ENCODE measurements at places on chromosomes 7 and 10.

GRCh38 chr7:17094963-17095574 lies 203.4 kb upstream of the AHR start:
- no peak for DNase-seq

DNA sequence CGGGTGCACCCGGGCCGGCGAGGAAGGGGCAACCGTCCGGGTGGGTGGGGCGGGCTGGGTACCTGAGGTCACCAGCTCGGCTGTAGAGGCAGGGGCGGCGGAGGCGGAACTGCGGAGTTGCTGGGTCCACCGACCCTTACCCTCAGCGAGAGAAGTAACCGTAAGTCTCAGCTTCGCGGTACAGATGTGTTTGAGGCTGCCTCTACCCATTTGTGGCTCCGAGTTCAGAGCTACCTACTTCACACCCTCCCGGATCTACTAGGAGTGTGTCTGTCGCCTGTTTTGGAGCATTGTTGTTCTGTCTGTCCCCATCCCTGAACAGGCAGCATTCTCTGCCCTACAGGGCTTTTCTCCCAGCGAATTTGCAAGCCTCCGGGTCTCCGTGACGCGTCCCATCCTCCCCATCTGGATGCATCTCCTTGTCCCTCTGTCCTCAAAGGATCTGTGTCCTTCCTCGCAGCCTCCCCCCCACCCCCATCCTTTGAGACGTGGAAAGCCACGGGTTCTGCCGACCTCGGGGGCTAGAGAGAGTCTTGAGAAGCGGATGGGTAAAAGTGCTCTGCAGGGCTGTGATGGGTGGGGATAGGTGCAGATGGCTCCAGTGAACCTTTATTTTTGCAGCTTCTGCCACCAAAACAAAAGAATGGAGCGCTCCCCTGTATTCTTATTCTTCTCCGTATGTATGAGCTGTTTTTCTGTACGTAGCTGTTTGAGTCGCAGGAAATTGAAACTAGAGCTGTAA lies 757 bp downstream of the ANKIB1 start:
- DNase-seq: no peak

GRCh38 chr7:106603346-106603745 lies 57.6 kb downstream of the CCDC71L start:
- DNase-seq: no peak

GRCh38 chr7:146781352-146782116 lies 664.9 kb downstream of the CNTNAP2 start:
- no peak for DNase-seq

DNA sequence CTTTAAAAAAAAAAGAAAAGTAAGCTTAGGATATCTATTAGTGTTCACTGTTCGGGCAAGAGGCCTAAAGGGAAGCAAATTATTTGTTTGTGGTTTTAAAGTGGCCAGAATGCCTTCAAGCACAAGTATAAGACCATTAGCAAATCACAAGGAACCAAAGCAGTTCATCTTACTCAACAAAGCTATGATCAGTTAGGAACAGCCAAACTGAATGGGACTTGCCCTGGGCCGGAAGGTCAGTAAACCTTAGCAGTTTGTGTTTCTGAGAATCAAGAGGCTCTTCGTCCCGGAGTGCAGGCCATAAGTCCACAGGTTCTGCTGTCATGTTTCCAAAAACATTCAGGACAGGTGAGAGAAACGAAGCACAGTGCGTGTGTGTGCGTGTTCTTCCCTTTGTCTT lies 4.5 kb downstream of the FBXW4 start:
- DNase-seq: no peak

GRCh38 chr10:11425296-11425610 lies 186.2 kb downstream of the USP6NL start:
- no peak for DNase-seq

- no peak for DNase-seq
Measured at GRCh38 chr7:54827734-54828133, 68.7 kb upstream of the SEC61G start.

GRCh38 chr7:40674316-40674715 lies 539.5 kb downstream of the SUGCT start:
- DNase-seq: no peak

DNA sequence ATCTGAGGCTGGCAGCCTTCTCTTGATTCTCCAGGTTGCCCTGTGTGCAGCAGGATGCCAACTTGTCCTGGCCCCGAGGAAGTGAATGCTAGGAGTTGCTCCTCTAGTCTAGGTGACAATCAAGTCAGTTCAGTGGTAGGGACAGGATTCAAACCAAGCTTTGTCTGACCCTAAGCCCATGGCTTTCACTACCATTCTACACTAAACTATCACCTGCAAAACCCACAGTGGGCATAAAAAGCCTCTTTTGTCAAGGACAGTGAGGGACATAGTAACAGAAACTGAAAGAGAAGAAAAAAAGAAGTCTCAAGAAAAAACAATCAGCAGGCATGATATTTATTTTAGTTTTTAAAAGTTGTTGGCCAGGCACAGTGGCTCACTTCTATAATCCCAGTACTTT lies 33.5 kb downstream of the KCNMA1 start:
- DNase-seq: no peak

DNA sequence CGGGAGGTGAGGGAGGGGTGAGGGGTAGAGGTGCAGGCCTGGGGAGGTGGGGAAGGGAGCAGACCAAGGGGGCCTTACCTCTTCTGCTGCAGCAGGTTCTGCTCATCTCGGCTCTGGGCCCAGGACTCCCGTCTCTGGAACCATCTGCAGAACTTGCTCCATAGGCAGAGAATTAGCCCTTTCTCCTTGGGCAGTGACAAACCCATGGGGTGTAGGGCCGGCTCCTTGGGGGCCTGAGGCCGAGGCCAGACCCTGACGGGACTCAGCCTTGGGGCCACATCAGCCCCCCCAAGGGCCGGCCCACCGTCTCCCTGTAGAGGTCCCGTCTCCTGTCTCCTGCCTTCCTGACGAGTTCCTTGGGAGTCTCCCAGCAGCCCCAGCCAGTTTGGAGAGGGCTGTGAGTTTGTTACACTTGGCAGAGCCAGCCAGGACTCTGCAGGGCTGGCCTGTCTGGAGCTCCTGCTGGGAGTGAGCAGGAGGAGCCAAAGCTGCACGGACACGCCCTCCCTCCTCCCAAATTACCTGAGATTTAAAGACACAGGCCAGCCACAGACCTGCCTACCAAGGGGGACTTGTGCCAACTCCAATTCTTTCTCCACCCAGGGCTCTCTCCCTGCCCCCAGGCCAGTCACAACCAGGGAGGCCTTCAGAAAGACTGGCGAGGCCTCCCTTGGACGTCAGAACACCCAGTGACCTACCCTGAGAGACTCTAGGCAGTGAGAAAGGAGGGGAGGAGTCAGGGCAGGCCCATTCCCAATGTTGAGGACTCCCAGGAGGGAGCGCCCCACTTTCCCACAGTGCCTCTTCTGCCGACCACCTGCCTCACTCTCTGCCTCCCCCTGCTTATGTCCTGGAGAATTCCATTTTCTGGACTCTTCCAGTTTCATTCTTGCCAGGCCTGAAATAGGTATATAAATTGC lies at the start of gene TRPV6:
TSS of gene TRPV6 (minus strand) at position 435 of the 920 bp plus-strand sequence.
- DNase-seq: no peak

GRCh38 chr7:33072471-33072870 lies 9.9 kb upstream of the NT5C3A start:
- DNase-seq: no peak

- no peak for DNase-seq
Measured at GRCh38 chr10:105844241-105844640, 1203.2 kb downstream of the SORCS3 start.

GRCh38 chr7:120052884-120053382 lies 220.0 kb upstream of the KCND2 start:
- DNase-seq: no peak

DNA sequence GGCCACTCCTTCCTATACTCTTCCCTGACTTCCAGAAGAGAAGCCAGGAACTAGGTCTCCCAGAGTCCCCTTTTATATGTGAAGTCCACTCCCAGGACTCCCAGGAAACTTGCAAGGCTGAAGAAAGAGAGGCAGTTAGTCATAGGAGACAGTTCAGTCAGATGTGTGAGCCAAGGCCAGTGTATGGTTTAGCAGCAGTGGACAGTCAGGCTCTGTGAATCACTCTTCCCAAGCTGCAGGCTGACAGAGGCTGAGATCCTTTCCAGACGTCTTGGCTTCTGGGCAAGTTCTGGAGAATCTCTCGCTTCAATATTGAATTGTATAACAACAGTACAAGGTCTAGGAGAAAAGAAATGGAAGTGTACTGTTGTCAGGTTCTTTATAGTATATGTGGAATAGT lies 26.9 kb downstream of the BLVRA start:
- no peak for DNase-seq

GRCh38 chr10:102113261-102113955 lies 6.8 kb downstream of the LDB1 start:
- DNase-seq: no peak

- no peak for DNase-seq
Measured at GRCh38 chr10:110303681-110304080, 1.0 kb downstream of the SMNDC1 start.

DNA sequence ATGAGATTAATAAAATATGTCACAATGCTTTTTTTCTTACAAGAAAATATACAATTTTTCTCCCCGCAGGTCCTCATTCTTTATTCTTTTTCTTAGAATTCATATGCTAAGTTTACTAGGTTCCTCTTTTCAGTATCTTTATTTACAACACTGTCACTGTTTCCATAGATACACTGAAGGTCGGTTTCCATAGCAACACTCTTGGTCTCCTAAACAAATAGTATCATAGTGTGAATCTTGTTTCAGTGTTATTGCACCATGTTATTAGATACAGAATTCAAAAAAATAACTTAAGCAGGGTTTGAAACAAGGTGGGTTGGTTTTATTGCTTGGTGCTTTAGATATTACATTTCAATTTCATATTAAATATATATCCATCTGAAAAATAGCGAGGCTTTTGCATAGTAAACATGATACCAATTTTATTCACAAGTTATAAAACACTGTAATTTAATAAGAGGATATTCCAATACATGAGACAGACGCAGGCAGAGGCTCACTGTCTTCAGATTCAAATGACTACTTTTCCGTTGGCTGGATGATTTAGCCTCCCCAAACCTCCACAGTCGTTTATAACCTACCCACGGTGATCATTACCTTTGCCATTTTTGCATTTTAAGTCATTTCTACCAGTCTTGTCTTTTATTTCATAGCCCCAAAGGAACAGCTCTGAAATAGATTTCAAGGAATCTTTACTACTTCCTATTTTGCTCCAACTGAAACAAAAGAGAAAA lies 88.9 kb upstream of the KLF6 start:
- DNase-seq: no peak

DNA sequence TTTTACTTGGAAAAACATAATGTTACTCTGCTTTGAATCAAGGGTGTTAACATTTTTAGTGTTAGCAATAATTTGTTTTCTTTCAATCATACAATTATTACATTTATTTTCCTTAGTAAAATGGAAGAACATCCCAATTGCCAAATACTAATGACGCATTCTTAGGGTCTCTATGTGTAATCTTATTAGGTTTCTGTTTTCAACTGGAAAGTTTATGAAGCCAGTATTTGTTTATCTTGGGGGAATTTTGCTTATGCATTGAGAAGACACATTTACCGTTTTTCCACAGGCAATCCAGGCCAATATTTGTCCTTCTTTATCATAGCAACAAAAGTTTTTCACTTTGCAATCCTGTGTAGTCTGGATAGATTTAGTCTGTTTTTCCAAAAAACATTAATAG lies 134.5 kb downstream of the CPED1 start:
- no peak for DNase-seq

DNA sequence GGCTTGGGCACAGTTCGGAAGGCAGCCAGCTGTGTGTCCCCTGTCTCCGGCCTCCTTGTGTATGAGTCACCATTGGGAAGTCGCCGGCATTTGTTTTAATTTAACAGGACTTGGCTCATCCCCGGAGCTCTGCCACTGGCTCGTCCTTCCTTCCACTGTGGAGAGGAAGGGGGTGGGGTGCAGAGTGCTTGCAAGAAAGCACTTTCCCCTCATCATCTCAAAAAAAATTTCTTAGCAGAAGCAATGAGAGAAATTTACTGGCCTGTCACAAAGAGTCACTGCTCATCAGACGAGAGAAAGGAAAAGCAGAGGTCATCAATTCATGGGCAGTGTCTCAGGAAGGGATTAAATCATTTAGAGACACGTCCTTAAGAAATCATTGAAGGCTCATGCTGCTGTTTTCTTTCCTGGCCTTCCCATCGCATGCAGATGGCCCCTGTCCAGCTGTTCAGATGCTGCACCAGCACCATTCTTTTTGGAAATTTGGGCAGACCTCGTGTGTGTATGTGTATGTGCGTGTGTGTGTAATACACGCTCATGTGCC lies 93.3 kb downstream of the BMS1 start:
- no peak for DNase-seq

GRCh38 chr7:74365322-74366022 lies 76.3 kb downstream of the CLIP2 start:
- no peak for DNase-seq

- no peak for DNase-seq
Measured at GRCh38 chr7:97845622-97846203, 26.5 kb downstream of the ASNS start.

GRCh38 chr7:66877577-66878300 lies 43.3 kb upstream of the TMEM248 start:
- no peak for DNase-seq

DNA sequence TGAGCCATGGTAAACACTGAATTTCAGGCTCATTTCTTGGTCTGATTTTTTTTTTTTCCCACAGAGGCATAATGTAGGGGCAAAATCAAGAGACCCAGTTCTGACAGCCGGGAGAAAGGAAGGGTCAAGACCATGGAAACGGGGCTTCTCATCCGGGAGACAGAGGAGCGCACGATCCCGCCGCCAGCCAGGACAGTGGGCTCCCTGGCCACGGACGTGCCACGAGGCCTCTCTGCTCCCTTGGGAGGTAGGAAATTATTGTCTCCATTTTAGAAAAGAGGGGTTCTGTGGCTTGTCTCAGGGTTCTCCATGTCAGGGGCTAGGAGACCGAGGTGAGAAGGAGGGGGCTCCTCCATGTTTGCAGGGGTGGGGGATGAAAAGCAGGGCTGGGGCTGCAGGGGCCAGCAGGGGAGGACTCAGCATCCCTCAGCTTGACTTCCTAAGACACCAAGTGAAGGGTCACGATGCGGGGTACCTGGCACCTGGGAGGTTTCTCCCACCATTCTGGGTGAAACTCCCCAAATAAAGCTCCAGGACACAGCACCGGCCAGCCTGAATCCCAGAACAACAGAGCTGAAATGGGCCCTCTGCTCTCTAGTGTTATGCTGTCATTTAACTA lies 37.6 kb downstream of the PPIF start:
- DNase-seq: peak; percentile 3

- no peak for DNase-seq
Measured at GRCh38 chr7:31917256-31917655, 153.0 kb downstream of the PDE1C start.

GRCh38 chr10:21808550-21808949 lies 195.0 kb downstream of the DNAJC1 start:
- DNase-seq: no peak

- no peak for DNase-seq
Measured at GRCh38 chr10:46323176-46323575, 36.4 kb downstream of the ANTXRL start.

All from activated naive CD4-positive, alpha-beta T cell treated with anti-CD3 and anti-CD28 coated beads, Interleukin-2, amount 50 U/mL, for 72 hours (primary cell).